ENCODE measurements at places on chromosomes 1 and 21.

DNA sequence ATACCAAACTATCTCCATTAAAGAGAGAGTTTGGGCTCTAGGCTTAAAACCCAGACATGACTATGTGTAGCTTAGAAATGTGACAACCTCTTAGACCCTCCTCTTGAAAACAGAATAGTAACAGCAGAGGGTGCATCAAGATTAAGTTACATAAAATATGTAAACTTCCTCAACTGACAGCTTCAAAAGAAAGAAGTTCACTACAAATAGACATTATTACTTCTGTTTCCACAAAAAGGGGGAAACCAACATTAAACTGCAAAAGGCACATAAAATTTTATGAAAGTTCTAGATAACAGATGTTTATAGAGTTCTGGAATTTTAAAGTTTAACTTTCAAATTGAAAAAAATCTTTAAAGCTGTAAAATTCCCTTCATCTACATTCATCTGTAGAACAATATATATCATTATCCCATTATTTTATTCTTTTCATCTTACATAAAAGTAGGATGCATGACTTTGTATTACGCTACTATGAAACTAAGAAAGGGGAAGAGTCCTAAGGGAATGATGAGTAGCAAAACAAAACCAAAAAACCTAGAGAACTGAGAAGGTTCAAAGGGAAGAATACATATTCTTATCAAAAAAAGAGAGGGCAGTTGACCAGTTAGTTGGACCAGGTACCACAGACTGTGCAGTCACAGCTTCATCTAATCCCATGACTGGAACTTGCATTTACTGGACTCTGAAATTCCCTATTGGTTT is 177.0 kb downstream of the SIPA1L2 start:
- no peak for DNase-seq

- DNase-seq, result no peak
Observed at GRCh38 chr1:22262583-22262982, 119.7 kb upstream of the WNT4 start.

DNA sequence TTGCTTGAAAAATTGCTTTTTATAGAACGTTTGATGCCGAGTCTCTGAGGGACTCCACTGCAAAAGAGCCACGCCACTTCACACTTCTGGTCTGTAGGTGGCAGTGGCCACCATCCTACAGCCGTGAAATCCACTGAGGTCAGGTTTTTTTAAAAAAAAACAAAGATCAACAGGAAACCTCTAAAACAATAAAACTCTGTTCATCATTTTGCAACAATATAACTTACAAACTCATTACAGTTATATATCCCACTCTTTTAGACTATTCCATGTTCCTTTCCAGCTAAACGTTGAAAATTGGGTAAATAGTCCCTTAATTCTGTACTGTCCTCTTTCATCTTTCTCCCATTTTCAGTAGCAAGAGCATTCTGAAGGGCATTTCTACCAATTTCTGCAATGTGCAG is 64.6 kb upstream of the FMN2 start:
- no peak for DNase-seq

- no peak for DNase-seq
Observed at GRCh38 chr1:47942240-47942629, 55.0 kb downstream of the TRABD2B start.

GRCh38 chr1:61348025-61348665 is 265.8 kb downstream of the NFIA start:
- DNase-seq, result no peak

GRCh38 chr21:36700295-36700970 is 1.5 kb downstream of the SIM2 start:
- no peak for DNase-seq

GRCh38 chr1:27668121-27668807 is 3.7 kb downstream of the IFI6 start:
- DNase-seq, result no peak

DNA sequence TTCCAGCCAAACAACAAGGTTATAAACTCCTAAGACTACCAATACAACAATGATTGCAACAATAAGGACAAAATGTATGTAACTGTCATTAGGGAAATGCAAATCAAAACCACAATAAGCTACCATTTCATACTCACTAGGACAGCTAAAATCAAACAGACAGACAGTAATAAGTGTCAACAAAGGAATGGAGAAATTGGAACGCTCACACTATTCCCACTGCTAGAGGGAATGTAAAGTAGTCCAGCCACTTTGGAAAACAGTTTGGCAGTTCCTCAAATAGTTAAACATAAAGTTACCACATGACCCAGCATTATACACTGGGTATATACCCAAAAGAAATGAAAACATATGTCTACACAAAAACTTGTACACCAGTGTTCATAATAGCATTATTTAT is 9.3 kb downstream of the PRKAB2 start:
- no peak for DNase-seq

GRCh38 chr1:34156739-34157138 is 8.3 kb downstream of the CSMD2 start:
- no peak for DNase-seq

- no peak for DNase-seq
Observed at GRCh38 chr1:65832296-65832695, 39.6 kb downstream of the PDE4B start.

GRCh38 chr1:113194846-113195830 is 122.1 kb downstream of the LRIG2 start:
- DNase-seq, result no peak

DNA sequence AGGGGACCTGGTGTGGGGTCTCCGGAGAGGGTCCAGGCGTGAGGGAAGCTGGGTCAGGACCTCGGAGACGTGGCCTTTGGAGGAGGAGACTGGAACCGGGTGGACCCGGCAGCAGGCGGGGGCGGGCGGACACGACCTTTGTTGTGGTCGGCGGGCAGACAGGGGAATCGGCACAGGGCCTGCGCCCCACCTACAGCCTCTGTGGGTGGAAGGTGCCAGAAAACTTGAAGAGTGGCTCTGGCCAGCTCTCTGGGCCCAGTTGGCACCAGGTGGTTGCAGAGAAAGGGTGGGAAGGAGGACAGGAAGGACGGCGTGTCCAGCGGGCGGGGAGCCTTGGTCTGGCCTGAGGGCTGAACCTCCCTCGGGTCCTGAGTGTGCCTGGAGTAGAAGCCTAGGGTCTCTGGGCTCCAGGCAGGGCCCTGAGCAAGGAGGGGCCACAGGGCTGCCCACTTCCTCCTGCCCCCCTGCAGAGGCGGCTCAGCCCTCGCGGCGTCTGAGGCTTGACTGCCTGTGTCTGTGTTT is 7.7 kb upstream of the TTLL10 start:
- no peak for DNase-seq

All from SK-N-MC (cell line).